ENCODE measurements at places on chromosomes 11 and 22. TPM values are rescaled to one million over a fixed set of nuclear protein-coding genes. Genes with fewer than 3 reads are reported as not detected.

CDC42EP1 gene
- 23.3 TPM for total RNA-seq

APOBEC3H gene
- total RNA-seq: not detected

MPEG1 gene
- 15.0 TPM for total RNA-seq

TRIM29 gene
- total RNA-seq: 0.94 TPM

WBP2NL gene
- total RNA-seq: 4.7 TPM

OLFML1 gene
- 34.9 TPM for total RNA-seq

AP5B1 gene
- total RNA-seq: 5.0 TPM

CDON gene
- 34.7 TPM for total RNA-seq

SEPTIN3 gene
- total RNA-seq: 89.2 TPM

CSF2RB gene
- total RNA-seq: 1.9 TPM

GGT5 gene
- total RNA-seq: 8.6 TPM

C11orf97 gene
- 4.7 TPM for total RNA-seq

UPK3A gene
- not detected for total RNA-seq

SYNGR1 gene
- total RNA-seq: 43.8 TPM

BEST1 gene
- 10.2 TPM for total RNA-seq

LGR4 gene
- 65.7 TPM for total RNA-seq

XKR3 gene
- 0.10 TPM for total RNA-seq

MMP7 gene
- total RNA-seq: not detected

SYCE3 gene
- total RNA-seq: not detected

HPS5 gene
- total RNA-seq: 80.3 TPM

YPEL4 gene
- total RNA-seq: 2.6 TPM

CSNK2A3 gene
- 4.5 TPM for total RNA-seq

PHOX2A gene
- total RNA-seq: 0.17 TPM

PIK3IP1 gene
- total RNA-seq: 38.9 TPM

KRTAP5-7 gene
- 0.17 TPM for total RNA-seq

LAYN gene
- 16.4 TPM for total RNA-seq

OR2D2 gene
- total RNA-seq: 0.40 TPM

KIRREL3 gene
- total RNA-seq: 10.0 TPM

SF1 gene
- 118 TPM for total RNA-seq

TSPAN32 gene
- total RNA-seq: 1.8 TPM

GNAZ gene
- total RNA-seq: 46.5 TPM

MS4A3 gene
- total RNA-seq: 29.5 TPM

ZFP91 gene
- 49.8 TPM for total RNA-seq

FBXO3 gene
- 72.8 TPM for total RNA-seq

KCTD21 gene
- total RNA-seq: 13.8 TPM

APOBEC3B gene
- 2.1 TPM for total RNA-seq

MYO18B gene
- 0.99 TPM for total RNA-seq

FOLR3 gene
- total RNA-seq: not detected

TXN2 gene
- total RNA-seq: 22.0 TPM

MAPK8IP1 gene
- total RNA-seq: 77.4 TPM

GGTLC2 gene
- not detected for total RNA-seq

PGR gene
- total RNA-seq: 2.0 TPM

OR51E2 gene
- total RNA-seq: 0.39 TPM
